AG10803 (cell line): ENCODE measurements at places on chromosomes 2 and 18.

DNA sequence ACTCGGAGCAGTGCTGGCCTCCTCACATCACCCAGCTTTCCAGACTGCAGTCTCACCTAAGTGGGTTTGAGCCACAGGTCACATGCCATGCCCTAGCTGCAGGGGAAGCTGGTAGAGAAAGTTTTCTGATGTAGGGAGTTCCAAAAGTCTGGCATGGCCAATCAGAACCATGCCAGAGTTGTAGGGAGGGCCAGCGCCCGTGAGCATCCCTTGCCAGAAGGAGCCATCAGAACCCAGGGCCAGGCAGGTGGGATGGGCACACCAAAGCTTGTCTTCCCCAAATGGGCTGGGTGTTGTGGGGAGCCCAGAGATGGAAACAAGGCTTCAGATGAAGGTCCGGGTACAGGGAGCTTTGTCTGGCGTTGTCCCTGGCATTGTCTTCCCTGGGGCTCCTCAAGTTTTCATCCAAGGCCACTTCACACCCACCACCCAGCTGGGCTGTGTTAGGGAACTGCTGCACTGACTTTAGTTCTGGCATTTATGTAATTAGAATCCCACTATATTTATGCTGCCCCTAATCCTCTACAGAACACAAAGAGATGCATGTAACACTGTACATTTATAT lies 247.9 kb downstream of the KLHL29 start:
- DNase-seq, result no peak

DNA sequence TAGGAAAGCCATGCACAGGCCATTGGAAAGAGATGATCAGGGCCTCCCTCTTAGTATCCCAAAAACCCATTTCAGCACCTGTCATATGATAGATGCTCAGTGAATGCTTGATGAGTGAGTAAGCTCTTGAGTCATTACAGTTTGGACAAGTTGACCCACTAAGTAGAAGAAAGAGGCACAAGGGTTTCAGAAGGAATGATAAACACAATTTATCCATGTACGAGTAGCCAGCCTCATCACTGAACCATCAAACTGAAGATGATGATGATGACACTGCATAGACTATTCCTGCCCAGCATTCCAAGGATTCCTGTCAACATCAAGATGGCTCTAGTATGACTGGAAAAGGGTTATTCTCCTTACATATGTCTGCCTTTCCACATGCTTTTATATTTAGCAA lies 596.0 kb downstream of the BCL11A start:
- DNase-seq, result peak; percentile 11

- no peak for DNase-seq
These were observed 155.5 kb upstream of the ID2 start for GRCh38 chr2:8526403-8526696.

- peak; percentile 12 for DNase-seq
These were observed at the start of gene POMC for GRCh38 chr2:25168256-25169072. TSS of gene POMC (minus strand) at chr2:25168580. CDS start at chr2:25164772, 3,808 bp downstream.

- DNase-seq, result no peak
These were observed 3.8 kb downstream of the TCF4 start for GRCh38 chr18:55584201-55584600.

GRCh38 chr2:212158081-212158480 lies 380.5 kb downstream of the ERBB4 start:
- DNase-seq, result no peak

DNA sequence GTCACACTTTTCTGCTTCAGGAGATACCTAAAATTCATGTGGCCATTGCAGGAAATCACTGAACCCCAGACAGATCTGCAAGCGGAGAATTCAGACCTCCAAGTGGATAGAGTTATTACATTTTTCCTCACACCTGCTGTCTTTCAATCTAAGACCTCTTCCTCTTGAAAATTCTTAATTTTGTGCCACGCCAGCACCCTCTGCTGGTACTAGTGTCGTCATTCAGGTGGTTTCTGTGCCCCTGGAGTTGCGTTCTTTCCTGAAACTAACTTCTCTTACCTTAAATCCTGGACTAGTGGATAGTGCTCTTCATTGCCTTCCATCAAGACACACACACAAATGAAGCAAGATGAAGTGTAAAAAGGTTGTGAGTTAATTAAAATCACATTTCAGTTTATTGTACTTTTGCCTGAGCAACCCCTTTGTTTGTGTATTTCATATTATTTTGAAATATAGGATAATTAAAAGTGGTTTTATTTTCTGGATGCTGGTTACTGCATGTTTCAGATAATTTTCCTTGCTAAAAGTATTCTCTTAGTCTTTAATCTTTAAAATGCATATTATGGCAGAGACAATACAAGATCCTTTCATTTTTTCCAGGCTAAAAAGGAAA lies 1.6 kb upstream of the DNER start:
- DNase-seq, result no peak
